Stimulated activated CD8-positive, alpha-beta memory T cell treated with anti-CD3 and anti-CD28 coated beads, Interleukin-7, amount 100 ng/mL, for 4 hours (primary cell): ENCODE measurements at places on chromosomes 1 and 21.

GRCh38 chr1:170407581-170407980 lies 124.4 kb upstream of the GORAB start:
- no peak for DNase-seq

DNA sequence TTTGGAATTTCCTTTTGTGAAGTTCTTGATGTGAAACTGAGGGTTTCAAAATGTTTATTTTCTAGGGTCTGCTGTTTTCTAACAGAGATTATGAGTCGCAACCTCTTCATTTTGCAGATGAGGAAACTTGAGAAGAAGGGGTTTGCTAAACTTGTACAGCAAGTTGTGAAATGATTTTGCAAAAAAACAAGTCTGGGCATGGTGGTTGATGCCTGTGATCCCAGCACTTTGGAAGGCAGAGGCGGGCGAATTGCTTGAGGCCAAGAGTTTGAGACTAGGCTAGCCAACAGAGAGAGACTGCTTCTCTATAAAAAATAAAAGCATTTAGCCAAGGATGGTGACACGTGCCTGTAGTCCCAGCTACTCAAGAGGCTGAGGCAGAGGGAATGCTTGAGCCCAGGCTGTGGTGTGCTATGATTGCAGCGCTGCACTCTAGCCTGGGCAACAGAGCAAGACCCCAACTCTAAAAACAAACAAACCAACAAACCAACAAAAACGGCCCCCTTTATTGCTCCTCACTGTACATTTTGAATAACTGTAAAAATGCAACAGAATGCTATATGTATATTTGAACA lies 9.9 kb downstream of the TRIM67 start:
- DNase-seq, result no peak

DNA sequence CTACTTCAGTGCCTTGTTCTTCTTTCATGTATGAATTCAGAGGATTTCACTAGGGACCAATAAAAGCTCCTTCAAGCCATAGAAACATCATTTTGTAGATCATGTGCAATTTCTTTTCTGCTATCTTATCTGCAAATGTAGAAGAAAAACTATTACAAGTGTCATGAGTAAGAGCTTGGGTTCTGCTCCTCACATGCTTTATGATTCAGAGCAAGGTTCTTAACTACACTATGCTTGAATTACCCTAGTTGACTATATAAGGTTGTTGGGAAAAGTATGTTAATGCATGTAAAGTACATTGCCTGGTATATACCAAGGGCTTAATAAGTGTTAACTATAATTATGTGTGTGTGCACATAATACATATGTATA lies 91.4 kb upstream of the S1PR1 start:
- DNase-seq, result no peak

DNA sequence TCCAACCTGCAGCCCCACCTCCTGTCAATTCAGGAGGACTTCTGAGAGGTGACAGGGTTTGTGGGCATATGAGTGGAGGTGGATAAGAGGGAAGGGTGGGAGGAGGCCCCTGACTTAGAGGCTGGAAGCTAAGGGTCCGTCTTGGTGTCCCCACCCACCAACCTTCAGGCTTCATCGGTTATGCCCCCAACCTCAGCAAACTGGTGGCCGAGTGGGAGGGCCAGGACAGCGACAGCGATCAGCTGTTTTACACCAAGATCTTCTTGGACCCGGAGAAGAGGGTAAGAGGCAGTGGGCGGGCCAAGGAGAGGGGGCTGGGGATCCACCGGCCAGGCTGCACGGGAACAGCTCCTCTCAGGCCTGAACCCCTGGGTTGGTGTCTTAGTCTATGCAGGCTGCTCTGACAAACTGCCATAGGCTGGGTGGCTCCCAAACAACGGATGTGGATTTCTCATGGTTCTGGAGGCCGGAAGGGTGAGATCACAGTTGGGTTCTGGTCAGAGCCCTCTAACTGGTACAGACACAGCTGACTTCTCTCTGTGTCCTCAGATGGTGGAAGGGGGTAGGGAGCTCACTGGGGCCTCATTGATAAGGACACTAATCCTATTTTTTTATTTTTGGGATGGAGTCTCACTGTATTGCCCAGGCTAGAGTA lies 18.1 kb downstream of the PLOD1 start:
- no peak for DNase-seq

DNA sequence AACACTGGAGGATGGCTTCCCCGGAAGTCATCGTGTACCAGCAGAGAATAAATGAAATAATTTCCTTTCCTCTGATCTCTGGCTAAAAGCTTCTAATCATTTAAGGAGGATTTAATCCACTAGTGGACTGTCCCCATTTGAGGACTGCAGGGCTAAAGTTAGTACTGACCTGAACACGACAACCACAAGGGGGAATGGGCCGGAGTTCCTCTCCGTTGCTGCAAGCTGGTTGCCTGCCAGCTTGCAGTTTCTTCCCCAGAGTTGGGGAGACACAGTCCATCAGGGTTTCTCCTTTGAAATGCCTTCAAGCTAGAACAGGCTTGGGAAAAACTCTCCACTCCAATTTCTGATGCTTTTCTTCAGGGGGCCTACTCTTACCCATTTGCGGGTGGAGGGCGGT lies 35.5 kb upstream of the NPL start:
- no peak for DNase-seq

DNA sequence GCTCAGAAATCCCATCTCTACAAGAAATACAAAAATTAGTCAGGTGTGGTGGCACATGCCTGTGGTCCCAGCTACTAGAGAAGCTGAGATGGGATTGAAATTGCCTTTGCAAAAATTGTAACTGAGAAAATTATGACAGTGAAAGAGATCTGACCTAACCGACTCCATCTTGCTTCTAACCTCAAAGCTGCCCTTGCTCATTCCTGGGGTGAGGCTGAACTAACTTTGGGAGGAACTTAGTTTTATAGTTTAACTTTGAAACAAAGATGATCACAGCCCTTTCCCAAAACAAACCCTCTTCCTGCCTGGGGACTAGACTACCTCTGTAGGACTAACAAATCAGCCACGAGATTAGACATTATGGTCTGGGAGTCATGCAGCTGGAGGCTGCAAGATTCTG lies 33.8 kb upstream of the ERO1B start:
- DNase-seq, result no peak

DNA sequence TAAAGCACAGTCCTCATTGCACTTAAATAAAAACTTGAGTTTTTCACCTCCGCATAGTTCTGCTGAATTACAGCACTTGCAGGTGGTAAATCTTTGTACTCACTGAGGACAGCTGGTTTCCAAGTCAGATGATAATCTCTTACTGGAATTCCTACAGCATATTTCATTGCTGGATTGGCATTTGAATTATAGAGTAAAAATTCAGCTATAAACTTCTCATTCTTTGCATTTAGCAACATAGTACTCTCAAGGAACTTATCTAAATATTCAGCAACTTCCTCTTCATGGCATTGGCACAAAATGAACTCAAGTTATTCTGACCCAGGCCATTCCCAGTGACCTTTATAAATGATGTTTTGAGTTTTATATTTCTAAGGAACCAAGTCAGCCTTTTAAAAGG lies 23.4 kb downstream of the GORAB start:
- DNase-seq, result no peak

GRCh38 chr1:42231253-42231652 lies 66.7 kb upstream of the GUCA2A start:
- DNase-seq, result no peak

DNA sequence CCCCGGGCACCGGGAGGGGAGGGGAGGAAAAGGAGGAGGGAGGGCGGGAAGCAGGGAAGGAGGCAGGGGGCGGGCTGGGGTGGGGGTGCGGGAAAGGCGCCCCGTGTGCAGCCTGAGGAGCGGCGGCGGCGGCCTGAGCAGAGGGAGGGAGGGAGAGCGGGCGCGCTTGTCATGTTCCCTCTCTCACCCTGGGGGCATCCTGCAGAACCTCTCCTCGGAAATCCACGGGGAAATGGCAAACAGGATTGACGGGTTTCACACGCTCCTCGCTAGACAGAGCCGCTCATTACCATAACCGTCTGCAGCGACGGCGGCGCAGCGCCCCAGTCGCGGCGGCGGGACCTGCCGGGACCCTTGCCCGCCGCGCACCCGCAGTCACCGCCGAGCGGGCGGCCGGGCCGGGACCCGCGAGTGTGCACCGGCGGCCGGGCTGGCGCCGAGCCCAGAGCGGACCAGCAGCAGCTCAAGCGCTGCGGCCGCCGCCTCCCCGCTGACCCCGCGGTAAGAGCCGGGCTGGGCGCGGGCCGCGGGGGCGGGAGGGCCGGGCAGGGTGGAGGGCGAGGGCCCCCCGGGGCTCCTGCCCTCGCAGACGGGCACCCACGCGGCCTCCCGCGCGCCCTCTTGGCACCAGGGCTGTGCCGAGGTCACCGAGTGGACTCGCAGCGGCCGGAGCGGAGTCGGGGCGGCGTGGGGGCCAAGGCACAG lies at the start of gene SERTAD4:
TSS of gene SERTAD4 (plus strand) at position 286 of the 705 bp plus-strand sequence. CDS start 5,165 bp downstream, outside the sequence.
- no peak for DNase-seq

- DNase-seq, result no peak
Observed at GRCh38 chr21:46361935-46362334, 38.0 kb downstream of the PCNT start.

DNA sequence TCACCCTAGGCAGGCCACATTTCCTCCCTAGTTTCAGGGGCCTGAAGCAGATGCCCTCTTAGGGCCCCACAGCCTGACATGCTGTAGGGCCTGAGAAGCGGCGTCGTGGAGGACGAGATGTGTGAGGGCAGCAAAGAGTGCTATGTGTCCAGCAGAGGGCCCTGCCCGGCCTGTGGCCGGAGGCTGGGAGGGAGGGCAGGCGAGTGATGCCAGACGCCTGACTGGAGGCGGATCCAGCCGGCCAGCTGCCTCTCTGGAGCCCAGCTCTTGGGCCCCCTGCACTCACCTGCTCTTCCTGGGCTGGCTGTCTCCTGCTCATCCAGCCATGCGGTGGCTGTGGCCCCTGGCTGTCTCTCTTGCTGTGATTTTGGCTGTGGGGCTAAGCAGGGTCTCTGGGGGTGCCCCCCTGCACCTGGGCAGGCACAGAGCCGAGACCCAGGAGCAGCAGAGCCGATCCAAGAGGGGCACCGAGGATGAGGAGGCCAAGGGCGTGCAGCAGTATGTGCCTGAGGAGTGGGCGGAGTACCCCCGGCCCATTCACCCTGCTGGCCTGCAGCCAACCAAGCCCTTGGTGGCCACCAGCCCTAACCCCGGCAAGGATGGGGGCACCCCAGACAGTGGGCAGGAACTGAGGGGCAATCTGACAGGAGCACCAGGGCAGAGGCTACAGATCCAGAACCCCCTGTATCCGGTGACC lies at the start of gene GPR37L1:
TSS of gene GPR37L1 (plus strand) at position 279 of the 697 bp plus-strand sequence. CDS start at position 326, 47 bp downstream.
- no peak for DNase-seq

GRCh38 chr1:46076343-46076742 lies 56.1 kb downstream of the PIK3R3 start:
- DNase-seq, result no peak

DNA sequence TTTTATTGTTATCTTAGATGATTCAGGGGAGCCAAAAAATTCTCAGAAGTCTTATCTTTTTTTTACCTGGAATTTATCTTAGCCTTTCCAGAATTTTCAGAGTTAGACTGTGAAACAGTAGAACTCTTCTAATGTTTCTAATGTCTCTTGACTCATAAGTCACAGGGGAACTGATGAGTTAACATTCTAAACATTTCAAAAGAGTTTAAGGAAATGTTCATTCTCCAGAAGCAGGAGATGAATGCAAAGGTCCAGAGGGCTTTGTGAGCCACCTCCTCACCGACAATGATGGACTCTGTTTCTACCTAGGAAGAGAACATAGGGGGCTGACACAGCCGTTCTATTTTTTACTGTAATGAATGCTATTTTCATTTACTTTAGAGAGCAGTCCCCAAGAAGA lies 157.5 kb downstream of the BRINP2 start:
- DNase-seq, result no peak

GRCh38 chr1:81111818-81112217 lies 688.9 kb upstream of the ADGRL2 start:
- DNase-seq, result no peak

- no peak for DNase-seq
Observed at GRCh38 chr1:246680696-246681130, 43.5 kb upstream of the SCCPDH start.

- DNase-seq, result no peak
Observed at GRCh38 chr1:221527302-221527701, 214.6 kb downstream of the DUSP10 start.

DNA sequence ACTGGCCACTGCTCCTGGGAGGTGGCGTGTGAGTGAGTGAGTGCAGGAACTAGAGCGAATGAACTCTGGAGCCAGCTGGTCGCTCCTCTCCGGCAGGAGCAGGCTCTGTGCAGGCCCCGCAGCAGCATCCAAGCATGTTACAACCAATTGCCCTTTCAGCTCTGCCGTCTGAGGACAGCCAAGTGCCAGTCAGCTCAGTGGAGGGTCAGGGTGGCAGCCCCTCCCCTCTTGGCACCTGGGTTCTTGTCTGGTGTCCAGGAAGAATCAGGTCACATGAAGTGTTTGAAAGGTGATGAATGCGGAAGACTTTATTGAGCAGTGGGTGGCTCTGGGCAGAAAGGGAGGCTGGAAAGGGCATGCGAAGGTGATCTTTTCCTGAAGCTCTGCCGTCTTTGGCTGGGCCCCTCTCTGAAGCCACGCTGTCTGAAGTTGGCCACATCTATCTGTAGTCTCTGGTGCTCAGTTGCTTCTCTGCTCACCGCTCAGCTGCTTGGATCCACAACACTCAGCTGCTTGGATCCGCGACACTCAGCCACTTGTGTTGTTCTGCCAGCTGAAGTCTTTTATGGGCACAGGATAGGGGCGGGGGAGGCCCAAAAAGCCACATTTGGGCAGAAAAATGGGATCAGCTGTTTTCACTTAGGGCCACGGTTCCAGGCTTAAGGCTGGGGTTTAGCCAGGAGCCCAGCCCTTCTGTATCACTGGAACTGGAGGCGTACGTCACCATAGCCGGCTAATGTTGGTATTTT lies 139.8 kb downstream of the ADSS2 start:
- no peak for DNase-seq

GRCh38 chr1:208641579-208642280 lies 397.5 kb upstream of the PLXNA2 start:
- no peak for DNase-seq
